ENCODE measurements at places on chromosomes 7 and 10.

DNA sequence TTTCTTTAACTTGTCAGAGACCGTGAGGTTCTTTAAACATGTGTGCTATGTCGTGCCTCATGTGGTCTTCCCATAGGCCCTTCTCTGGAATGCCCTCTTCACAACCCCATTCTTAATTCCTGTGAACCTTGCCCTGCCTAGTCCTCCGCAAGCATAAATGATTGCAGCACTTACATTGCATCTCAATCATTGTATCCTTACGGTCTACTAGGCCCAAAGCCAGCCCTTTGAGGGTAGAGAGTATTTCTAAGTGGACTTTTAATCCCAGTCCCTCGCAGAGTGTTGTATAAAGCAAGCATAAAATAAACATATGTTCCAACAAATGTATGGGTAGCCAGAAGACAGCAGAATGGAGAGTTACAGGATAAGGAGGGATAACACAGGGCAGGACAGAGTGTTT, 92.1 kb upstream of the FAM133B start:
- no peak for DNase-seq

DNA sequence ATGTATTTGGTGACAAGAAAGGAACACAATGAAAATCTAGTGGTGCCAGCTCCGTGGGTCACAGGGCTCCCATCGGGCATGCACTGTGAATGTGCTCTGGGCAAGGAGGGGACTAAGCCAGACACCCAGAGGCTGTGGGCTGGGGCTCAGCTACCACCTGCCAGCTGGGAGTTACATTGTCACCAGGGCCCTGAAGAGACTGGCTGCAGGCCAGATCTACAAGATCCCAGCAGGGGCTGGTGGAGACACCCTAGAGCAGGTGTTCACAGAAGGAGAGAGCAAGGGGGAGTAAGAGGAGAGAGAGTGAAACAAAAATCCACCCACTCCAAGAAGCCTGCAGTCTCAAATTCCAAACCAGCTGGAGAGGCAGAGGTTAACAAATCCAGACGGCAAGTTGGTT, 116.6 kb upstream of the ADCY1 start:
- no peak for DNase-seq

- DNase-seq = no peak
Measured at GRCh38 chr7:137609500-137609899, 237.3 kb downstream of the DGKI start.

DNA sequence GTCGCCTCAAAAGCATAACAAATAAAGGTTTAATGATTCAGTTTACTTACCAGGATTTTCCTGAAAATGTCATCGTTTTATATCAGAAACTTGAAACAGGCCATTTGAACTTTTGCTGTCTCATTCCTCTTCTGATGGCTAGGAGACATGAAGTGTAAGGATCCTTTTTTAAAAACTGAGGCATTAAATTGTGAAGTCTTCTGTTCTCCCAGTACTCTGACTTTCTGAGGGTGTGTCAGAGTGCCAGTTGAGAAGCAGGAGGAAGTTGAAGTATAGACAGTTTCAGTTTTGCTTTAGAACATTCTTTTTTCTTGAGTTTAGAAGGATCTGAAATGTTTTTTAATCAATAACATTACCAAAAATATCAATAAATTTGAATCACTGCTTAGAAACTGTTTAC, at the start of gene SAMD9L:
SAMD9L (minus strand) TSS at position 242 of the 400 bp plus-strand sequence. CDS start 12,414 bp downstream, outside the sequence.
- DNase-seq = no peak

GRCh38 chr10:6456067-6456466, 124.0 kb downstream of the PRKCQ start:
- no peak for DNase-seq

- peak; percentile 51 for DNase-seq
Measured at GRCh38 chr7:128459394-128459878, 3.8 kb downstream of the HILPDA start.

GRCh38 chr10:124359336-124359832, 59.3 kb downstream of the OAT start:
- no peak for DNase-seq

DNA sequence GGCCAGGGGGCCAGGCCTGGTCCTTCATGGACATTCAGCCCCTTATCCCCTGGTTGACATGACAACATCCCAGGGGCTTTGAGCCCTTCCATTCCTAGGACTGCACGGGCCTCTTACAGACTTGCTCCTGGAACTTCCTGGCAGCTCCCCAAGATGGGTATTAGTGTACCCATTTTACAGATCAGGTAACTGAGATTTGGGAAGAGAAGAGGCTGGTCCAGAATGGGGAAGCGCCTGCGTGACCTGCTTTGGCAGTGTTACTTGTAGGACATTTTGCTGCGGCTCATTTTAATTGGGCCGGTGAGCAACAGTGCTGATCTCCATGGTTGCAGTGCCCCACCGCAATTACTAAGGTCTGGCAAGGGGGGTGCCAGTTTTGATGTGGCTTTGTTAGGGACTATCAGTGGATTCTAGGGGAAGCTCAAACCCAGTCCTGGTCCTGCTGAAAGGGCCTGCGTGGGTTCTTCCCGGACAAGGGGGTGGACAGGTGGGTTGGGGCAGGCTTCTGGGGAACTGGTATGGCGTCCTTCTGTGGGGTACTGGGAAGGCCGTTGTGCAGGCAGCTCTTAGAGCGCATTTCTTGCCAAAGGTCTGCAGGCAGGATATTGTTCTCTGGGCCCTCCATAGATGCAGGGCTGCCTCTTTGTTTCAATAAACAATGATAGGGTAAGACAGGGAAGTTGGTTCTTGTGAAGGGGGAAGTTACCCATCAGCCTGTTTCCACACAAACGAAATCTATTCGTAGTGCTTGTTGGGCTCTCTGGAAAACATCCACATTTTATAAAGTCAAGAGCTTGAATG, 137.6 kb downstream of the RGS10 start:
- no peak for DNase-seq

DNA sequence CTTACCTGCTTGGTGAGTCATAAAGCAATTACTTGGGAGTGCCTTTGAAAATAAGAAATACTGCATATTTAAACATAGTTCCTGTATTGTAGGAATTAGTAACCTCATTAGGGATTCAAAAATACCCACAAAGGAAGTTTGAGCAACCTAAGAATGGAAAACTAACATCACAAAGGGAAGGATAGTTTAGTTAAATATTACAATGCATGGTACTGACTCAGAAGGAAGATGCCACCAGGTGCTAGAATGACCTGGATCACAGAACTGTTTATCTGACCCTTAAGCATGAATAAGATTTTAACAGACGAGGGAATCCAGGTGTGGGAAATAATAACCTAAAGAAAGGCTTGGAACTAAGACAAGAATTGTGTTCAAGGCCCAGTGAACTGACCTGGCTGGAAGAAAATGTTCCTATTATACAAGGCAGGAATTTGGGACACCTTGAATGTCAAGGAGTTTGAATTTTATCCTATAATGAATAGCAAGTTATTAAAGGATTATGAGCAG, 106.4 kb downstream of the GSAP start:
- no peak for DNase-seq

Data from HFFc6 (cell line).